Stimulated activated CD8-positive, alpha-beta memory T cell treated with anti-CD3 and anti-CD28 coated beads, Interleukin-12 subunit alpha, Interleukin-12 subunit beta, amount 100 ng/mL, for 1 hour (primary cell): ENCODE measurements at places on chromosomes 2 and 18.
A peak's percentile ranks its signal among the peaks of the same experiment; 100 is the strongest.

- DNase-seq, result no peak
Observed at GRCh38 chr18:33761363-33761762, 183.3 kb downstream of the ASXL3 start.

DNA sequence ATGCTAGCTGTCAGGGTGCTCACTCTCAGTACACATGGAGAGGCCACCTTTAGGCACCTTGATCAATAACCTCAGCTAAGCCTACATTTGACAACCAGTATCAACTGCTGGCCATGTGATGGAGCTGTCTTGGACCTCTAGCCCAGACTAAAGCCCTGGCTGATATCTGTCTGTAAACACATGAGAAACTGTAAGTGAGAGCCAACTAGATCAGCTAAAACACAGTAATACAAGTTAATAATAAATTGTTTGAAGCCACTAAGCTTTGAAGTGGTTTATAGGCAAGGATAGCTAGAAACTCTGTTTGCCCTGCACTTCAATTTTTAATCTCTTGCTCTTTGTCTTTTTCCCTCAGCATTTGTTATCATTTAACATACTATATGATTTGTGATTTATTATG lies 407.1 kb downstream of the SPAG16 start:
- DNase-seq, result no peak

DNA sequence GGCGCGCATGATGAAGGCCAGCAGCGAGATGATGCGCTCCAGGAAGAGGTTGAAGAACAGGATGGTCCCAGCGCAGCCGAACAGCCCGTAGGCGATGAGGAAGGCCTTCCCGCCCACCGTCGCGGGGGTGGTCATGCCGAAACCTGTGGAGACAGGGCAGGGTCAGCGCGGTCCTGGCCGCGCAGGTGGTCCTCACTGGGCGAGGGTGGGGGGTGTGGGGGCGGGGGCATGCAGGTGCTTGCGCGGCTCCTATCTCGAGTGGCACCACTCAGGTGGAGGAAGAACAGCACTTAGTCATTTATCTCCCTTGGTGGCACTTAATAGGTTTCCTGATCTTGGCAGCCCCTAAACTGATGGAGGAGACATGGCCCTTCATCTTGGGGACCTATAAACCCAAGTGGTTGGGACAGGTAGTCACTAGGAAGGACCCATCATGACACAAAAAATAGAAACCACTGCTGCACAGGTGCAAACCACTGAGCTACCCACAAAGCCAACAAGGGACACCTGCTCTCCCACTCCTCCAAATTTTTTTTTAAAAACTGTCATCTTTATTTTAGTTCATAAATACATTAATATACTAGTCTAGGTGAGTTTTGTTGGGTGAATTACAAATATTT lies 118.8 kb downstream of the MSH2 start:
- no peak for DNase-seq

DNA sequence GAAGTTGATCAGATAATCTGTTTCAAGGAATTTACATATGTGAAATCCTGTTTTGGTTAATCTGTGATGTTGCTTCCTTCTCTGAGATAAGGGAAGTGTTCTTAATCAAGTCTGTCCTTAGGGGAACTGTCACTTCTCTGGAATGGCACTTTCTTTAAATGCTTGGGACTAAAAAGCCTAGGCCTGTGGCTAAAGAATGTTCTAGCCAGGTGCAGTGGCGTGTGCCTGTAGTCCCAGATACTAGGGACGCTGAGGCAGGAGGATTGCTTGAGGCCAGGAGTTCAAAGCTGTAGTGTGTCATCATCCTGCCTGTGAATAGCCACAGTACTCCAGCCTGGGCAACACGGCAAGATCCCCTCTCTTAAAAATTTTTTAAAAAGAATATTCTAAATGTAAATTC lies 217.6 kb upstream of the SIX3 start:
- no peak for DNase-seq

DNA sequence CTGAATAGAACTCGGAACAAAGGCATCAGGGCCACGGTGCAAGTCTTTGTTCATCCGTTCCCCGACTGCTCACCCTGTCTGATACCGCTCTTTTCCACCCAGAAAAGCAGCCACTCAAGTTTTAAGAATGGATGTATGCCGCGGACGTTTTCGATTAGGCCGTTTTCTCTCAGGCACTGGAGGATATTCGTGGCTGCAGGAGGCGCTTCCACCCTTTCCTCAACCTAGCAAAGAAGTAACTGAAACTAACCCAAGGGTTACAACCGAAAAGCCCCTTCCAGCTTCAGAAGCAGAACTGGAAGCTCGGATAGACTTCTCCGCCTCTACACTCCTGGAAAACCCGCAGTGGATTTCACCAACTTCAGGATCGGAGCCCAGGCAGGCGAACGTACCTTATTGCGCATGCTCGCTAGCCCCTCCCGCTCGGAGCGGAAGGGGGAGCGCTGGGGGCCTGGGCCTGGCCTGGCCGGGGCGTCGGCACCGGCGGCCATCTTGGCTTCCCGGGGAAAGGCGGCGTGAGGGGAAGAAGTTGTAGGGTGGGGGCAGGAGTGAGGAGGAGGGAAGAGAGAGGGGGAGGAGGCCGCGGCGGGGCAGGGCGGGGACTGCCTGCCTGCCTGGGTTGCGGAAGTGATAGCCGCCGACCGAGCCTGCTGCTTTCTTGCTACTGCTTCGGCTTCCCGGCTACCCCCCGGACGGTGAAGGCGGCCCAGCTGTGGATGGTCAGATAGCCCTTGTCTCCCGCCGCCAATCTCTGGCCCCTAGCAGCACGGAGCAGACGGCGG lies at the start of gene ACTR3:
Gene ACTR3 (plus strand): TSS at position 619 of the 782 bp plus-strand sequence. CDS start 191 bp downstream, outside the sequence.
- peak; percentile 94 for DNase-seq

GRCh38 chr2:48965204-48965603 lies 189.1 kb downstream of the FSHR start:
- DNase-seq, result no peak

- DNase-seq, result no peak
Observed at GRCh38 chr2:8380566-8380965, 301.3 kb upstream of the ID2 start.

DNA sequence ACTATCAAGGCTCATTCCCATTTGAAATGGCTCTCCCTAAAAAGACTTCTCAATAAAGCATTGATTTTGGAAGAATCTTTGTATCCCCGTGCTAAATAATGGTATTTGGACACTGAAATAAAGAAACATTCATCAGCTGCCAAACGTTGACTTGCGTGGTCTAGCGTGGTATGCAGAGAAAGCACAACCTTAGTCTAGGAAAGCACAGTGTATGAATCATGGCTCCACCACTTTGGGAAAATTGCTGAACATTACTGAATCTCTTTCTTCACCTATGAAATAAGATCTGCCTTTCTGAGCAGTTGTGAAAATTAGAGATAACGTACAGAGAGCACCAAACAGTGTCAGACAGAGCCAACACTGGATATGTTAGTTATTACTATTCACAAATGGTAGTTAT lies 353.9 kb downstream of the SS18 start:
- DNase-seq, result no peak

- DNase-seq, result no peak
Observed at GRCh38 chr2:173708806-173709205, 256.4 kb downstream of the SP3 start.

DNA sequence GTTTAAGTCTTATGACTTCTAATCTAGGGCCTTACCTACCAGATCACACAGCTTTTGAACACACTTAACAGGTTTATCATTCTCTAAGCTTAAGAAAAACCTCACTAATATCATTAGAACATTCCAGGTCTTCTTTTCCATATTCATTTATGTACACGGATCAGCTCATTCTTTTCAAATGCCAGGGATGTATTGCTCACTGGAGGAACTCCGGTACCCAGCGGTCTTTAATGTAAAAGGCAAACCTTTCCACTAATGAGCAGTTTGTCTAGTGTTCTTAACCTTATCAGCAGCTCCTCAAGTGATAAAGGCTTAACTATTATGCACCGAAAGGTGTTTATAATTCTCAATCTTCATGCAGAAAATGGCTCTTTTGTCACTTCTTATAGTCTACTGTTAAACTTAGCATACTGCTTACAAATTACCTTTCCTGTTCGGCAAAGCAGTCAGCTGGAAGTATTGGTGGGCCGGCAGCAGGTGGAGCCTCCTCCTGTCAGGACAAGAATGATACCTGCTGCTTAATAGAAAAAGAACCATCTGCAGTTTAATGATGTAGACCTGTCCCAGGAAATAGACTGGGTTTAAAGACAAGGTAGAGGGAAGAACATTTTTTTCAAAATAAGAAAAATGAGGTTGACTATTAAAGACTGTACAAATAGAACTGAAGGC lies 142.7 kb downstream of the FIGN start:
- DNase-seq, result no peak

DNA sequence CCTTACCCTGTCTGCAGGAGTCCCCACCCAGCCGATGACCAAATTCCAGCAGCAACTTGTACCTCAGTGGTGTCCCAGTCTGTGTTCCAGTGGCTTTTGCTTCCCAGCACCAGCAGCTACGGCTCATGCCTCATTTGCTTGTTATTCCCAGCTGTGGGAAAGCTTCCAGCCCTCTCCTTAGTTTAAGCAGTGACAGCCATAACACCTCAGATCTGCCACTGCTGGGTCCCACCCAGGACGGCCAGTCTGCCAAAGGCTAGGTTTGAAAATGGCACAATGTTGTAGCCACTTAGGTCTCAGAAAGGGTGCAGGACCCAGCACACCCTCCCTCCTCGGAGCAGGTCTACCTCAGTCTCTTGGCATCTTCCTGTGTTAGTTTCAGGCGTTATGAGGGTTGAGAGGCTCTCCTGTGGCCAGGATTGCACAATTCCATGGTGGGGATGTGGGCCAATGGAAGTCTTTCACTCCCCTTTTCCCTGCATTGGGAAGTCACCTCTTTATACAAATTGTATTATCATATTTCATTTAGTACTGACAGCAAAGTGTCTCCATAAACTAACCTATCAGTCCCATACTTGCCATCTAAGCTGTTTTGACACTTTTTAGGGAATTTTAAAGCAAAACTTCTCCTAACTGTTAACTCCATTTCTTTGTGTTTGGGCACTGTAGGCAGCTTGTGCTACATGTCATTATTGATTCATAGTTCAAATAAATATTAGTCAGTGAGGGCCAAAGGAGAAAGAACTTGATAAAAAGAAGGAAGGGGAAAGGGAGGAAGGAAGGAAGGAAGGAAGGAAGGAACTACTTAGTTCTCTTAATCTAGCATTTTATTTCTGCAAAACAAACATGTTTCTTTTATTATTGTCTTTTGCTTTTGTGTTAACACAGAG lies 62.9 kb upstream of the FAM110C start:
- DNase-seq, result no peak

GRCh38 chr18:35460736-35461161 lies 37.0 kb downstream of the INO80C start:
- DNase-seq, result no peak

DNA sequence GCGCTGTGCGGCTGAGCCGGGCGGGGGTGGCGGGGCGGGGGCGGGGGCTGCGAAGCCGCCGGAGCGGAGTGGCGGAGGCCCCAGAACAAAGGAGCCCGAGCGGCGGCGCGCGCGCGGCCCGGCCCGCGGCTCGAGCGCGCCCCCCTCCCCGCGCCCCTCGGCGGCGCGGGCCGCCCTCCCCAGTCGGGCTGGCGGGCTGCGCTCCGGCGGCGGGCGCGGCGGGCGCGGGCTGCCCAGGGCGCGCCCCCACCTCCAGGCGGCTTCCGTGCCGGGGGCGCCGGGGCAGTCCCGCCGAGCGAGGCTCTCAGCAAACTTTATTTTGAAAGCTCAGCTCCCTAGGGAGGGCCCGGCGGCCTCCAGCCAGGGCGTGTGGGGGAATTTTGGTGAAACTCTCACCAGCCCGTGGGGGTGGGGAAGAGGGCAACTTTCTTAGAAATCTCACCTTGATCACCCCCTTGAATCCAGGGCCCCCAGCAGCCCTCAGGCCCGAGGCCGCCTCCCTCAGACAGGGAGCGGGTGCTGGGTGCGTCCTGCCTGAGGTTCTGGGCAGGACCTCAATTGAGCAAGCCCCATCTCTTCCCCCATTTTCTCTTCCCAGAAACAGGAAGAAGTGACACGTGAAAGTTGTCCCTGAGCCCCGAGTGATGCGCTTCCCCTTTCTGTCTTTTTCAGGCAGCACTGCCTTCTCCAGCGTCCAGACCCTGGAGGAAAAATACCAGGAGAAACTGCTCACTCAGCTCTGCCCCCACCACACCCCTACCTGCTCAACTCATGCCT lies 786 bp downstream of the TET3 start:
- DNase-seq, result no peak
